ENCODE measurements at places on chromosomes 5 and 9.

- no peak for DNase-seq
Observed at GRCh38 chr5:168765551-168766425, 186.6 kb upstream of the PANK3 start.

- DNase-seq: no peak
Observed at GRCh38 chr9:119868694-119869093, 499.5 kb upstream of the BRINP1 start.

GRCh38 chr9:10237584-10237983 lies 375.2 kb downstream of the PTPRD start:
- DNase-seq: no peak

DNA sequence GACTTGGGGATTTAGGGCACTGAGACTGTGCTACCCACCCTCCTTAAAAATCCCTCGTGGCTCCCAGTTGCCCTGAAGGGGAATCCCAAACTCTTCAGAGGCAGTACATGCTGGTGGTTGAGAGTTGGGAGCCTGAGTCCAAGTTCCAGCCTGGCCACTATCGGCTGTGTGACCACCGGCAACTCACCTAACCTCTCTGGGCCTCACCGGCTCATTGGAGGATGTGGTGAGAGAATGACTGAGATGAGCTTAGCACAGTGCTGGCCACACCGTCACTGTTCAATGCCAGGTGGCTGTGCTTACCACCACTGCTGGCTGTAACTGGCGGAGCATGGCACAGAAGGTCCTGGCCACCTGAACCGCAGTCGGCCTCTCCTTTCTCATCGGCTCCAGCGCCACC lies 200.2 kb downstream of the C9orf50 start:
- DNase-seq: no peak

- no peak for DNase-seq
Observed at GRCh38 chr9:120310035-120310434, 269.9 kb downstream of the CDK5RAP2 start.

- no peak for DNase-seq
Observed at GRCh38 chr5:154849791-154850201, 607 bp downstream of the FAXDC2 start.

DNA sequence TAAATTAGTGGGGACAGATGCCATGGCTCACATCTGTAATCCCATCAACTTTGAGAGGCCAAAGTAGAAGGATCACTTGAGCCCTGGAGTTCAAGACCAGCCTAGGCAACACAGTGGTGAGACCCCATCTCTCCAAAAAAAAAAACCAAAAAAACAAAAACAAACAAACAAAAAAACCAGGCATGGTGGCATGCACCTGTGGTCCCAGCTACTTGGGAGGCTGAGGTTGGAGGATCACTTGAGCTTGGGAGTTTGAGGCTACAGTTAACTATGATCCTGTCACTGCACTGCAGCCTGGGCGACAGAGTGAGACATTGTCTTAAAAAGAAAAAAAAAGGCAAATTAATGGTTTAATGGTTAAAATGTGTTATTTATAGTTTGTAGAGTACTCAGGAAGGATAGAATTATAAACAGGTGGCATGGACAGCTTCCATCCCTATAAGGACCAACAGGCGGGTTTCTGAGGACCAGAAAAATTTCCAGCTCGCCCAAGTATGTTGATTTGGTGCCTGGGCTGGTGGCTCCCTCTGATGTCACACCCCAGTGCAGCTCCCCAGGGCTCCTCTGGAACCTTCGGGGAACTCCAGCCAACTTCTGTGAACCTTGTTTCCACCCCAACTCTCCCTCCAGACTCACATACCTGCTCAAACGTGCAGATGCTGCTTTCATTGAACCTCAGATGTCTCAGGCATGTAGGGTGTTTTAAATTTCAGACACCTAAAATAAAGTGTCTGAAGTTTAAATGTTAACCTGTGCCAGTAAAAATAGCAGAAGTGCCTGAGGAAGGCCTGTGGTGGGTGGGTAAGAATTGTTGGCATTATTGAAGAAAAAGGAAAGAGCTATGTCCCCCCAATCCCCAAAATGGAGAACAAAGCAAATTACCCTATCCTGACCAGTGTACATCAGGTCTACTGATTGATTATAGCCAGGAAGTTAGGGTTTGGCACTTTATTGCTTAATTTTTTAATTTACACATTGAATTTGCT lies 69.0 kb downstream of the TRIO start:
- peak; percentile 16 for DNase-seq

- DNase-seq: no peak
Observed at GRCh38 chr5:137696481-137696880, 39.4 kb downstream of the KLHL3 start.

- no peak for DNase-seq
Observed at GRCh38 chr5:168407211-168407610, 79.1 kb upstream of the RARS1 start.

DNA sequence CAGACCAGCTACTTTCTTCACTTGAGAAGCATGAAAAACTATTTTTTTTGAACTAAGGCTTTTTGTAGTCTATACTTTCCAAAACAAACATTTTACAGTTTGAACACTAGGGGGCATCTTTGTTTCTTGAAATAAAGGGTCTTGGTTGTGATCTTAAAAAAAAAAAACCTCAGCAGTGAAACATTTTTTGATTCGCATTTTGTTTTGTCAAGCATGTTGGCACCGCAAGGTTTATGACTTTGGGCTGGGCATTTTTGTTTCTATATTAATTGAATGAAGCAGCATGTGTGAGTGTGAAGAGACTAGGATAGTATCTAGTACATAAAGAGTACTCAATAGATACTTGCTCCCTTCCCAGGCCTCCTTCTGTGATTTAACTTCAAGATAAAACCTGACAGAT lies 31.6 kb upstream of the ACOT12 start:
- DNase-seq: peak; percentile 45

GRCh38 chr5:73274881-73275663 lies 102.1 kb downstream of the TMEM174 start:
- DNase-seq: no peak

DNA sequence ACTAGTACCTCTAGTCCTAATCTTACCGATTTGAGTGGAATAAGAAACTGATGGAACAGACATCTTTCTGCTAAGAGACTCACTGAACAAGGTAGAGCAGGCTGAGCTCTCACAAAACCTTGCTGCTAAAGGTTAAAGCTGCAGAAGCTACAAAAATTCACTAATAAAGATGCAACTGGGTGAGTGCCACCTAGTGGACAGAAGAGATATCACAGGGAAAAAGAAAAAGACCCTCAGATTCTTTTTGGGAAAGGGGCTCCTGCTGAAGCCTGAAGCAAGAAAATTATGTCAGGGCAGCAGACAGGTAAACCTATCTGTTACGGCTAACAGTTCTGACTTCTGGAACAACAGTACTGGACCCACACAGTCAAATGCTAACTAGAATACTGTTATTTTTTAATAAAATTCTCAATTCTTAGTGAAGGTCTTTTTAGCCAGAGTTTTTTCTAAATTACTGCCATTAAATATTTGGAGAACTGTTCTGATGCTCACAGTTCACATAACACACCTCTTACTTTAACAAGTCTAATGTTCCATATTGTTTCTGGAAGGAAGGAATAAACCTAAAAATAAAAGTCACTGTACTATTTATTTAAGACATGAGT lies 51.2 kb downstream of the DIAPH1 start:
- peak; percentile 22 for DNase-seq

DNA sequence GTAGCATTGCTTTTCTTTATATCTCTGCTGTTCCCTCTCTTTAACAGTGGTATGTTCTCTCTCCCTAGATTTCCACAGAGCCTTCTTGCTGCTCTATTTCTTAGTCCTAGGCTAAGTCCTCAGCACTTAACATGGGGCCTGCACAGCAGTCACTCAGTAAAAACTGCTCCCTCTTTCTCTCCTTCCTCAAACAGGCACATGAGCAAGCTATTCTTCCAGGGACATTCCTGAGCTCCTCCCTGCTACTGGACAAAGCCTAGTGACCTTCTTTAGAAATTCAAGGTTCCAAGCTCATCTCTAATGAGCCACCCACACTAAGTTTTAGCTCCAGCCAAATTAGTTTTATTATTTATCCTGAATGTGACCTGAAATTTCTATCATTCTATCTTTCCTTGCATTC lies 39.5 kb downstream of the TRIM32 start:
- no peak for DNase-seq

GRCh38 chr5:59826996-59827395 lies 66.5 kb downstream of the PDE4D start:
- DNase-seq: no peak

All from HT-29 (cell line).